Thyroid gland (tissue), 4 donors: ENCODE measurements at places on chromosomes 12 and 14. TPM values are rescaled to one million over a fixed set of nuclear protein-coding genes. Genes with fewer than 3 reads are reported as not detected.
A peak's percentile ranks its signal among the peaks of the same experiment; 100 is the strongest.

TMEM233 gene
- total RNA-seq, result 6.7 TPM

TMEM106C gene
- total RNA-seq, result 52.9 TPM

DNA sequence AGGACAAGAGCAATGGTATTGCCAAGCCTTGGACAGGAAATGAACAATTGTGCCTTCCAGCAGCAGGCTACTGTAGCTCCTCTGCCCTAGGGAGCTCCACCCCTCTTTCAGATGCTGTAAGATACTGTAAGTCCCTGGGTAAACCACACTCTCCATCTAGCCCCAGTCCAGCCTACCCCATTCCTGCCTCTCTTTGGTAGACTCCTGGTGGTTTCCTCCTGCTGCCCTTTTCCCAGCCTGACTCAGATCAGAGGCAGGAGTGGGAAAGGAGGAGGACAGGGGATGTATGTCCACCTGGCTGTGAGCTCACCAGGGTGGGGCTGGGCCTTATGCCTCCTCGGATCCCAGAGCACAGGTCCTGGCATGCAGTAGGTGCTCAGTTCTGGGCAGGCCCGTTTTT, 174.6 kb downstream of the ESRRB start:
- H3K4me1 ChIP-seq, result no peaks in the 10 kb centered on the region
- no peak for DNase-seq
- no peaks in the 10 kb centered on the region for H3K36me3 ChIP-seq

DNA sequence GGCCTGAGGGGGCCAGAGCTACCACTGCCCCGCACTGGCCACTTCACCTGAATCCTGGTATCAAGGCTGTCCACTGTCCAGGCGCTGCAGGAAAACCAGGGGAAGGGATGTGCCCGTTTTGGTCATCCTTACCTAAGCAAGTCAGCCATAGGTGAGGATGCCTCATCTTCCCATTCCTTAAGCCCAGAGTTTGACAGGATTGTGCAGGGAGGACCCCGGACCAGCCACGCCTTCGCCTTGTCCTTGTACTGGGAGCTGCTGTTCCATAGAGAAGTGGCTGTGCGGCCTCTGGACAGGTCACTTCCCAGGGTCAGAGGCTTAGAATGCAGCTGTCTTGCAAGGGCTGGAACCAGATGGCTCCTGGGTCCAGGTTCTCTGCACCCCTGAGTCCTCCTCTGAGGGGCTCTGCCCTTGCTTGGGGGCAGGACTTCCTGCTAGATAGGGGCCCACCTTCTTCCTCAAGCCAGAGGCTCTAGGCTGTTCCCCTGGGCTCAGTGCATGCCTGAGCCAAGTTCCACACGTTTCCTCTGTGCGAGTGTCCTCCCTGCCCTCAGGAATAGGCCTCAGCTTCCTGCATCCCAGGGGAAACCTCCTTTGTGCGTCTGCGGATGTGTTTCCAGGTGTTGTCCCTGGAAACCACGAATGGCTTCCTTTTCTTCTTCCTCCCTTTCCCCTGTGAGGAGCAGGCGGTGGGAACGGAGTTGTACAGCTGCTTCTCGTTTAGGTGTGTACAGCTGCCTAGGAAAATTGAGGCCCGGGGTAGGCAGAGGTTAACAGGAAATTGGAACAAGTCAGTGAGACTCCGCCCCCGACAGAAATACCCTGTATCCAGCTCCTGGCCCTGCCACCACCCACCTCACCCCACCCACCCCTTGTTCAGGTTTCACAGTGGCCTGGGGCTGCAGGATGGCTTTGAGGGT, 54.3 kb upstream of the RIN3 start:
- peak; percentile 11 for DNase-seq
- H3K27me3 ChIP-seq, result no peaks in the 10 kb centered on the region
- peaks cover 8% of the 10 kb centered on the region for H3K4me1 ChIP-seq
- no peaks in the 10 kb centered on the region for H3K36me3 ChIP-seq
- no peak overlapping the region for H3K4me3 ChIP-seq

- no peaks in the 10 kb centered on the region for H3K4me1 ChIP-seq
- no peak overlapping the region for H3K27ac ChIP-seq
- H3K4me3 ChIP-seq, result no peak overlapping the region
Observed at GRCh38 chr14:65396082-65396910, 16.2 kb upstream of the FUT8 start.

- H3K36me3 ChIP-seq, result no peaks in the 10 kb centered on the region
- H3K4me3 ChIP-seq, result no peak overlapping the region
- no peak overlapping the region for H3K27ac ChIP-seq
- no peaks in the 10 kb centered on the region for H3K4me1 ChIP-seq
Observed at GRCh38 chr12:75960086-75960910, 71.3 kb downstream of the PHLDA1 start.

GRCh38 chr12:84502907-84503787, 409.5 kb downstream of the SLC6A15 start:
- no peaks in the 10 kb centered on the region for H3K36me3 ChIP-seq
- no peak overlapping the region for H3K4me3 ChIP-seq
- no peak overlapping the region for H3K27ac ChIP-seq
- peak; percentile 60 for DNase-seq

- no peaks in the 10 kb centered on the region for H3K36me3 ChIP-seq
- no peak overlapping the region for H3K27ac ChIP-seq
- no peak for DNase-seq
- no peak overlapping the region for H3K4me3 ChIP-seq
- H3K4me1 ChIP-seq, result no peaks in the 10 kb centered on the region
- no peaks in the 10 kb centered on the region for H3K27me3 ChIP-seq
Observed at GRCh38 chr12:14072987-14073386, 91.6 kb upstream of the GRIN2B start.

DNA sequence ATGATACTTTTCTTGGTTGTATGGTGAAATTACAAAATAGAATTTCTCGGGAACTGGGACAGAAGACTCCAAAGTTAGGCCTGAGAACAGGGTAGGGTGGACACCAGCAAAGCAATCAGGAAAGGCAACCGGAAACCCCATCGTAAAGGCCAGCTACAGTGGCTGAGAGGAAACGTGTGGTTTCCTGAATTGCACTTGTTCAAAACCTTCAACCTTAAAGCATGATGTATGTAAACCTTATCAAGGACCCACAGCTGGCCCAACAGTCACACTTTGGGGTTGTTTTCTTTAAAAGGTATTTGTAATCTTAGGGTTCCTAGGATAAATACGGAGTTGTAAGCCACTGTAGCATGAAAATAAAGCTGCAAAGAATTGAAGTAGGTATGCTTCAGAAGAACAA, 2.2 kb upstream of the PTGDR start:
- no peaks in the 10 kb centered on the region for H3K4me1 ChIP-seq
- no peak overlapping the region for H3K27ac ChIP-seq
- no peak for DNase-seq
- no peaks in the 10 kb centered on the region for H3K36me3 ChIP-seq
- H3K4me3 ChIP-seq, result no peak overlapping the region

DNA sequence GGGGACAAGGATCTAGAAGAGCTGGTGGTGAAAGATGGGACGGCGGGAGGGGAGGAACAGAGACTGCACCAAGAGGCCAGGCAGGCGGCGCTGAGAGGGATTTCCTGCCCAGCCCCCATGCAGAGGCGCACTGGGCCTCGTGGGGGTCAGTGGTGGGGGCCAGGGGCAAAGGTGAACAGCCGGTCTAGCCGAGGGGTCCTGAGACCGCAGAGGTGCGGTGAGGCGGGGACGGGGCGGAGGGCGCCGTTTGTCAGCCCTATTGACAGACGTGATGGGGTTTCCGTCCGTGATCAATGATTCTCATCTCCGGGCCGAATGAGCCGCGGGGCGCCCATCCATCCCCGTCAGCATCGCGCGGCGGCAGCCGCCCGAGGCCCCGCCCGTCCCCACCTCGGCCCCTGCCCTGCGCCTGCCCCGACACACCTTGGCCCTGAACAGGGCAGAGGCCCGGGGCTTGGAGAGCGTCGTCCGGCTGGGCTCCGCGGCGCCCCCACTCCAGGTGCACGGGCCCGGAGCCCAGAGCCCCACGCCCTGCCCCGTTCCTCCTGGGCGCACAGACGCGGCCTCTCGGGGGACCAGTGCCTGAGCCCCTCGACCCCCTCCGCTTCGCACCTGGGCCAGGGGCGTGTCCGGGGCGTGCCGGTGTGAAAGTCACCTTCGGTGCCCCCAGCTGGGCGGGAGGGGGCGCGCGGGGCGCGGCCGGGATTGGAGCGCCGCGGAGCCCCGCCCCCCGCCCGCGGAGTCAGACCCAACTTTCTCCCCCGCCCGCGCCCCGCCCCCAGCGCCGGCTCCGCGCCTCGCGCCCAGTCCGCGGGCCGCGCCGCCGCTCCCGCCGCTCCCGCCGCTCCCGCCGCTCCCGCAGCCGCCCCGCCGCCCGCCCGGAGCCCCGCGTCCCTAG, at the start of gene NXPH4:
Gene NXPH4, plus strand, starts transcription at position 781 of the 898 bp plus-strand sequence. CDS start 176 bp downstream, outside the sequence.
- H3K27ac ChIP-seq, result no peak within 1 kb of the TSS
- H3K4me3 ChIP-seq, result peak within 1 kb of the TSS; percentile 36
- peak; percentile 18 for DNase-seq
- H3K4me1 ChIP-seq, result peaks cover 8% of the 10 kb centered on the region
- H3K27me3 ChIP-seq, result peaks cover 14% of the 10 kb centered on the region
- H3K36me3 ChIP-seq, result no peaks in the 10 kb centered on the region
